Activated T-cell treated with anti-CD3 and anti-CD28 coated beads for 1 hour (primary cell): ENCODE measurements at places on chromosomes 7 and 10.

DNA sequence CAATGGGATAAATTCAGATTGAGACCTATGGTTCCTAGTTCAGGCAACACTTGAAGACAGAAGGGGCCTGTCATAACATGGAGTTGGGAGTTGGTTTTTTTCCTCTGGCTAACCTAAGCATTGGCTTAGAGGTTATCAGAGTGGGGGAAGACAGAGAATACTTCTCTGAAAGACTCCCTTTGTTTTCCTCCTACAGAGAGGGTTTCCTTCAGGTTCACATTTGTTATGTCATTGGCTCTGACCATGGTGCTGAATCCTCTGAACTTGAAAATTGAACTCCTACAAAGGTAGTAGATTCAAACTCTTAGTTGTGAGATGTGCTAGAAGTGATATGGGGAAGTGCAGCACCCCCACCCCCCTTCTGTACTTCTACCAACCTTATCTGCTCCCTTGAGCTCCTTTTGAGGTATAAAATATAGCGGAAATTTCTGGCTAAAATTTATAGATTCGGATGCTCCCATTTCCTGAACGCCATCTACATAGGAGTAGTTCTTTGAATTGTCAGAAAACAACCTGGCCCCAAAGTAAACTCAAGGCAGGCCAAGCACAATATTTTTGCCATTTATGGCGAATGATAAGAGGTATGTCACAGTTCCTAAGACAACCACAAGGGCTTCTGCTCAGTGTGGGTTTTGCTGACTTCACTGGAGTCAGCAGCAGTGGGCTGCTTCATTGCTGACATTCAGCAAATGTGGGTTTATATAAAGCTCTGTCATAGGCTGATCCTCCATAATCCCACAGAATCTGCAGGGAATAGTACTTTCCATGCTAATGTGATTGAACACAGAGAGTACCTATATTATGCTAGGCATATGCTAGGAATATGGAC lies 131.6 kb upstream of the KLF14 start:
- DNase-seq, result no peak

DNA sequence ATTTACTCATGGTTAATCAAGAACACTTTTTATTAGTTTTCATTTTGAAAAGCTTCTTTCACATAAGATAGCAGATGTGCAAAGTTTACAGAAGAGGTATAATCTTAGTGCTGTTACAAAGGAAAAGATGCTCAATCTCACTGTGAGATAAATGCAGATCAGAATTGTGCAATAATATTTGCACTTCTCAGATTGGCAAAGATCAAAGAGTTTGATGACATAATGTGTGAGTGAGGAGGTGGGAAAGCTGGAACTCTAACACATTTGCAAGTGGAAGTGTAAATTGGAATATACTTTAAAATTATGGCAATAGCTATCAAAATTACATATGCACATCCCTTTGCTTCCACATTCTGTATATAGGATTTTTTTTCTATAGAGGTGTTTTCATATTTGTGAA lies 21.5 kb upstream of the STN1 start:
- no peak for DNase-seq

DNA sequence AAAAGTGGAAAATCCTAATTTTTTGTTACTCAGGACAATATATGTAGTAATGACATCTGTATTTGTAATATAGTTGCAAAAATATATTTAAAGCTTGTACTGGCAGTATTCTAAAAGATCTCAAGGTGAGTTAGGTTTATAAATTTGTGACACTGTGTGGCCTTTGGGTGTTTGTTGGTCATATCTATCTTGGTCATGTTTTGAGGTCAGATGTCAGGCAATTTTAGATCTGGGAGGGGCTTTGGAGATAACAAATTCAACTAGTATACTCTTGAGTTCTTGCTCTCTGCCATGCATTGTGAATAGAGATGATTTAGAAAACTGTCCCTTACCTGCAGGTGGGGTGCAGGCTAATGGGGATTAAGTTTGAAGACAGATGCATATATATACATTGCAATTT lies 3.1 kb downstream of the TBC1D12 start:
- DNase-seq, result no peak

GRCh38 chr7:1164436-1164835 lies 4.4 kb upstream of the ZFAND2A start:
- DNase-seq, result no peak

DNA sequence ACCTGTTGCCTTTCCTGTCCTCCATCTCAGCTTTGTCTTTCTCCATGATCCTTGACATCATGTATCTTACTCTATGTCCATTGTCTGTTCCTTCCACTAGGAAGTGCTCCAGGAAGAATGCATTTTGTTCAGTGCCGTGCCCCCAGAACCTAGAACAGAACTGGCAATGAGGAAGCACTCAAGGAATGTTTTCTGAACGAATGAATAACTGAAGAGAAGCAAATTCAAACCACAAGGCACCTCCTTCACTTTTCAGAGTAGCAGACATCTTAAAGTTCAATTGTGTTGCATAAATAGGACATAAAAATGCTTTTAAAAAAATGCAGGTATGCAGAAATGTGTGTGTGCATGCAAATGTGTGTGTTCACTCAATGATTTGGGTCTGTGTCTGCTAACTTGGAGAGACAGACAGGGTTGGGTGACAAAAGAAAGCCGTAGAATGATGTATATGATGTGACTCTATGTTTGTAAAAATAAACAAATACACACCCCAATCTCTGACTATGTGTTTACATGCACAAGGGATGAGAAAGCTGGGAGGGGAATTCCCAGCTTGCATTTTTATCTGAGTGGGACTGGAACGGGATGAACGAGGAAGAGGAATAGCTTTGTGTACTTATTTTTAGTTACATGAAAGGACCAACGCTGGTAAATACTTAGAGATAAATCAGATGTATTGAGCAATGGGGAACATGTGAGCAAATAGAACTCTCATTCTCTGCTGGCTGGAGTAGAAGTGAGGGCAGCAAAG lies 237.7 kb downstream of the FANK1 start:
- no peak for DNase-seq

DNA sequence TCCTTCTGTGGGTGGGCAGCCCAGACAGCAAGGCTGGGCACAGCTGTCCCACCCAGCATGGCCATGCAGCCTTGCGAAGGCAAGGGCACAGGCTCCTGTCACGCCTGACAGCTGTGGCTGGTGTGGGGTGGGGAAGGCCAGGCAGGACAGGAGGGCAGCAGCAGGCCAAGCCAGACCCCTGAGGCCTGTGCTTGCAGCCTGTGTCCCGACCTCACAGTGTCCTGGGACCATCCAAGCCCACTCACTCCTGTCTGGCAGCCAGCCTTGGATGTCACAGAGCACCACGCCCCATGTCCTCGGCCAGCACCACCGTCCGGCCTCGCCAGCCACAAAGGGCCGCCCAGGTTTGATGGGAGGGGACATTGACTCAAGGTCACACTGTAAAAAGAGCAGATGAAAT lies 85.5 kb upstream of the LRRC4 start:
- DNase-seq, result no peak

DNA sequence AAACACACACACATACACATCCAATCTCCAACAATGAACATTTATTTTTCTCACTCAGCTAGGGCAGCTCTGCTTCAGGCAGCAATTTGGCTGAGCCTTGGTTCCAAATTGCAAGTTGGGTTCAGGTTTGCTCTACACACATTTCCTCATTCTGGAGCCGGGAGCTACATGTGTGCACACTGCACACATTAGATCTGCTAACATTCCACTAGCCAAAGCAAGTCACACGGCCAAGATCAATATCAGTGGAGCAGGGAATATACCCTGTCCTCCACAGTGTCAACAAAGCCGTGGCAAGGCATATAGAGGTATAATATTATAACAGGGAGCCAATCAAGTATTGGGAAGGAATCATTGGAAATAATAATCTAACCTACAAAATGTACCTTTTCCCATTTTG lies 57.5 kb upstream of the PPP1R3C start:
- no peak for DNase-seq

DNA sequence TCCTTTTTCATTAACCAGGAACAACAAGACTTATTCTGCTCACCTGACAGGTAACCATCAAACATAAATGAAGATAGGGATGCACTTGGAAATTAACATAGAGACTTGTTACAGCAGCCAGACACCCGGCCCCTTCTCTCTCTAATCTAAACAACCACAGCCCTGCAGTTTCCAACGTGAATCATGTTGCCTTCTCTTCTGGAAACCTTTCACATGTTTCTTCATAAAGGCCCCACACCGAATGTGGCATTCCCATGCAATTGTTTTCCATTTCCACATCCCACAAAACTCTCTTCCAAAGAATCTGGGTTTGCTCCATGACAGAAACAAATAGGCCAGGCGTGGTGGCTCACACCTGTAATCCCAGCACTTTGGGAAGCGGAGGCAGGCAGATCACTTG lies 15.0 kb upstream of the WDR86 start:
- no peak for DNase-seq

GRCh38 chr10:75140246-75140645 lies 28.8 kb downstream of the SAMD8 start:
- no peak for DNase-seq

DNA sequence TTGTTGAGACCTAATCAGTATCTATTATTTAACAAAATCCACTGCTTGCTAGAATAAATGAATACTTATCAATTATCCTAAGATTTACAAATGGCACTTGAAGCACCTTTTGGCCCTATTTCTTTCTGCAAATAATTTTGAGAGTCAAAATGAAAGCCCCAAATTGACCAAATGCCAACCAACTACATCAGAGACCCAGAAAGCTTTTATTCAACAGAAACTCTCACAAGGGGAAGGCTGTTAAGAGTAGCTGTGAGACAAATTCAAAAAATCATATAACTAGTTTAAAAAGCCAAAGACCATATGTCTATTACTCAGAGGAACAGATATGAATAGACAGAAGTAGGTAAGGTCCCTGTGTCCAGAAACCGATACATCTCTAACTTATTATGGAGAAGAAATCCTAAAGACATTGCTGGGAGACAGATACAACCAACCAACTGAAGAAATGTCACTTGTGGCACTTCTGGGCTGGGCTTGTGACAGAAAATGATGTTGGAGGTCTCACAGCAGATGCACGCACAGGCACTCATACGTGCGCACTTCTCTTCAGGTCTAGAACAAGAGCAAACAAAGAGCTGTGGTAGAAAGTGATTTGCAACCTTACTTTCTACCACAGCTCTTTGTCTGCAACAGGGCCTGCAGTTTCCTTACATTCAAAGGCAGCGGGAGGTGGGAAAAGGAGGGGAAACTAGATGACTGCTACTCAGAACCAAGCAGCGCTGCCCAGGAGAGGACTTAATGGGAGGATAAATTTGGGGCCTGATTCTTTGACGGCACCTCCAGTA lies 58.6 kb upstream of the KCNIP2 start:
- no peak for DNase-seq

DNA sequence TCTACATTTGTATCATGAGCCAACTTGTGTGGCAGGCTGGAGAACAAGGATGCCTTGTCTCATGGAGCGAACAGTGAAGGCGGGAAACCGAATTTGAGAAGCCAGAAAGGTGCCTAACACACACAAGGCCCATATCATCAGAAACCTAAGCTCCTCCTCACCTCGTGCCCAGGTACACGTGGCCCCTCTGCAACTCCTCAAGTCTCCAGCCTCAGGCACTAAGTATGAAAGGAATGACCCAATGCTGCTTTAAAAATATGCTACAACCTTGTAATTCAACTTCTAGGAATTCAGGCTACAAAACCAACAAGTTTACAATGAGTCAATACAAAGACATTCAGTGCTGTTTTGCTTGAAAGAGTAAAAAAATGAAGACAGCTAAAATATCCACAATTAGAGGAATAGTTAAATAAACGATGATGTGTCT lies 95.7 kb downstream of the CDK6 start:
- DNase-seq, result no peak

DNA sequence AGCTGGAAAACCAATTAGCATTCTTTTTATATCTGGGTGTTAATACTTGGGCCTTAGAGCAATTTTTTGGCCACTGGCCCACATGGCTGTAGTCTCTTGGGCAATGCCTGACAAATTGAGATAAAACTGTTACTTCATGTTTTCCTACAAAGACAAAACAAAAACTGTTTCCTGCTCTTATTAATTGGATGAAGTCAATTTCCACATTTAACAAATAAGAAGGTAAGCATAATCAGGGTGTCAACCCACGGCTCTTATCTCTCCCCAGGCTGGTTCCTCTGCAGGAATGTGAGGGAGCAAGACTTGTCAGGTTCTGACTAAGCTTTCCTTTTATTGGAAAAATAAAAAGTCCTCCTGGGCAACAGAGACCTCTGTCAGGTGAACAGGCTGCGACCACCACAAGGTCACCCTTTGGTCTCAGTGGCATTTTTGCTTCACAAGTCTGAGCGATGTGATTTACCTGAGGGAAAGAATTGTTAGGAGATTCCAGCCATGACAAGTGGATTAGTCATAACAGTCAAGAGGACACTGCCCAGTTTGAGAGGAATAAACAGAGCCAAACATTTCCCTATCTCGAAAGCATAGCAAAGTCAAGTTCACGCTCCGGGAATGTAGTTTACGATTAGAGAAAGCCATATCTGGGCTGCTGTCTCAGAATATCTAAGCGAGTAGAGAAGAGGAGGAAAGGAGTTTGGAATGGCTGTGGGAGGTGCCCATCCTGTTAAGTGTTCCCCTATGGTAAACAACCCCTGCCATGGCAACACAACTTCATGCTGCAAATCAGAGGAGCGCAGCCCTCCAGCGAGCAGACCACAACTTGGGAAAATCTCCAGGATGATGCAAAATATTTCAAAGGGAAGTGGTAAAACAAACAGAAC lies 144.4 kb downstream of the TES start:
- DNase-seq, result no peak
